ENCODE measurements at places on chromosomes 2 and 18. TPM values are rescaled to one million over a fixed set of nuclear protein-coding genes. Genes with fewer than 3 reads are reported as not detected.

NLRC4 gene
- polyA plus RNA-seq, result not detected

SNRNP200 gene
- polyA plus RNA-seq, result 108 TPM

CMPK2 gene
- 0.11 TPM for polyA plus RNA-seq

DNA sequence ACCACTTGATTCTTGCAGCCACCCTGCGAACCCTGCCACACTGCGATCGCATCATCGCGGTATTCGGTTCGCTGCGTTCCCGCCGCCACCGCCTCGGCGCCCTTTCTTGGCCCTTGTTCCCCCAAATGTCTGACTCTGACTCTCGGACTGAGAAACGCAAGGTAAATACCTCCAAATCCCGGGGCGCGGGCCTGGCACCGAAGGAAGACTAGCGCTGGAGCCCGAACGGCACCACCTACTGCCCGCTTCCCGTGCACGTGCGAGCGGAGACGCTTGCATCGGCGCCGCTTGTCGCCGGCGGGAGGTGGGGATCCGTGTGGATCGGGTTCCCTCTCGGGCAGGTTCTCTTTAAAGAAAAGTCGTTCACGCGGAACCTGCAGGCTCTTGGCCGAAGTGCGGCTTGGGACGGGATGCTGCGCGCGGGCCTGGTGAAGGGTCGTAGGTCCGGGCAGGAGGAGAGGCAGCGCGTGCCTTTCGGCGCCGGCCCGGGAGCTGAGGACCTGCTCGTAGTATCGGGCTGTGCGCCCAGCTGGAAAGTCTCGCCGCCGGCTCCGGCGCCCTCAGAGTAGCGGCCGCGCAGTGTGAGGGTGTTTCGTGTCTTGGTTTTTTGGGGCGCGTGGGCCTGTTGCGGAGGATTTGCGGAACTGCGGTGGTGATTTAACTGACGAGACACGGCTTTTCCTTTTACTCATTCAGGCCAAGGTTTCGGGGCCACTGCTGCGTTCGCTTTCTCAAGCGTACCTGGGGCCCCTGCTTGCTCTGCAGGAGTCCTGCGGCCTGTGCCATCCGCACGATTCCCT, 514 bp downstream of the BCL2L11 start:
- DNase-seq, result no peak

GRCh38 chr2:74983631-74984392, 25.4 kb downstream of the POLE4 start:
- no peak for DNase-seq

DNA sequence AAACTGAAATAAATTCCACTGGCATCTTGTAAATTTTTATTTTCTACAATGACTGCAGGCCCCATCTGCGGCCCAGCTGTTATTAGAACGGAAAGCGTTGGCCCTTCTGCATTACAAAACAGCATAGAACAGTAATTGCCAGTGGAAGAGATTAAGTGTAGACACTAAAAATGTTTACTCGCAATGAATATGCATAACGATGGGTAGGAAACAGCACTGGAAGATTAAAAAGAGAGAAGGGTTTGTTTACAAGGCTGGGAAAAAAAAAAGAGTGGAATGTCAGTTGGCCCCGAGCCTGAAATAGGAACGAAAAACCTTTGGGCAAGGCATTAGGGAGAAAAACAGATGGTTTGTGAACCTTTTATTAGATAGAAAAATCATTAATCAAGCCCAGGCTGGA, 275.9 kb upstream of the TCF4 start:
- peak; percentile 40 for DNase-seq

GRCh38 chr2:111967018-111967417, 68.6 kb downstream of the MERTK start:
- no peak for DNase-seq

DNA sequence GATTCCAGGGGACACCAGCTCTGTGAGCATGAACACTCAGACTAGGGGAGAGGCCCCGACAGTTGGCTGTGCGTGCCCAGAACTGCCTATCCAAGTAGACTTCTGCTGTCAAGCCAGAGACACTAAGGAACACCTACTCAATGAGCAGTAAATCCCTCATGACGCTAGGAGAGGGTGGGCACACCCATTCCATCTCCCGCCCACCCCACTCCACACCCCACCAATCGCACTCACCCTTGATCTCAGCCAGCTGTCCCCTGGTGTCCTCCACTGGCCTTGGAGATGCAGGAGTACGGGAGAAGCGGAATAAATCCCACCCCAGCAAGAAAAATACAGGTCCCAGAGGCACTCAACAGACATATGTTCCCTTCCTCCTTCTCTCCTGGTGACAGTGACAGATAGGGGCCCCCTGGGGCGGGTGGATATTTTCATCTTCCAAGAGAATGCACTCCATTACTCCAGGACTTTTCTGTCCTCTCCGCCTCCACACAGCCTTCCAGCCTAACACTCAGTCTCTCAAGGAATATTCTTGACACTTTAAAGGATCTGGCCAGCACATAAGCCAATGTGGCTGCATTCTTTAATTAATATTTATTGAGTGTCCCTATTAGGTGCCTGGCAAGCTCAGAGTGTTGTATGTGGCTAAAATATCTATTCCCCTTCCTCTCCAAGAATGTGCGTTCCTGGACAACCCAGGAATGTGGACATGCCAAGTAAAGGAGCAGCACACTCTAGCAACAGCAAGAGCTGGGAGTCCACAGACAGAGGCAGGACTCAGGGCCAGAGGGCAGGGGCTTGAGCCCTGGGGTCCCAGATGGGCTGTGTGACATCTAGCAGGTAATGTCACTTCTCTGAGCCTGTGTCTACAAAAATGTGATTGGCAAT, 13.1 kb upstream of the SMAD7 start:
- DNase-seq, result no peak

- no peak for DNase-seq
Measured at GRCh38 chr2:208024091-208024490, 1.2 kb downstream of the PLEKHM3 start.

Measured in IMR-90 (cell line).